ENCODE measurements at places on chromosomes 12 and 14. TPM values are rescaled to one million over a fixed set of nuclear protein-coding genes. Genes with fewer than 3 reads are reported as not detected.

GRCh38 chr12:109538191-109538863, 35.0 kb downstream of the MMAB start:
- no peak for DNase-seq

DNA sequence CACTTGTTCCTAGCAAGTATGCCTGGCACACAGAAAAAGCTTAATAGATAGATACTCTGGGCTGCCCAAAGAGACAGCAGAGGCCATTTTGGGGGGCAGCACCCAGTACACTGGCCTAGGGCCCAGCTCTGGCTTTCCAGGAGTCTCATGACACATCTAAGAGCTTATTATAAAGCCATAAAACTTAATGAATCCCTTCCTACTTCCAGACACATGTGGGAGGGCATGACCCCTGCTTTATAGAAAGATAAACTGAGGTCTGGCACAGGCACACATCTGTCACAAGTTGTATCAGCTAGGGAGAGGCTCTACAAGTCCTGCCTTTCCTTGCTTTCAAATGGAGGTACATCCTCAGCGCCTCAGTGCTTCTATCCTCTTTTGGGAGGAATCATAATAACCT, 27.1 kb downstream of the FMNL3 start:
- no peak for DNase-seq

- DNase-seq: peak; percentile 64
Measured at GRCh38 chr12:130826151-130826801, 12.8 kb downstream of the STX2 start.

DNA sequence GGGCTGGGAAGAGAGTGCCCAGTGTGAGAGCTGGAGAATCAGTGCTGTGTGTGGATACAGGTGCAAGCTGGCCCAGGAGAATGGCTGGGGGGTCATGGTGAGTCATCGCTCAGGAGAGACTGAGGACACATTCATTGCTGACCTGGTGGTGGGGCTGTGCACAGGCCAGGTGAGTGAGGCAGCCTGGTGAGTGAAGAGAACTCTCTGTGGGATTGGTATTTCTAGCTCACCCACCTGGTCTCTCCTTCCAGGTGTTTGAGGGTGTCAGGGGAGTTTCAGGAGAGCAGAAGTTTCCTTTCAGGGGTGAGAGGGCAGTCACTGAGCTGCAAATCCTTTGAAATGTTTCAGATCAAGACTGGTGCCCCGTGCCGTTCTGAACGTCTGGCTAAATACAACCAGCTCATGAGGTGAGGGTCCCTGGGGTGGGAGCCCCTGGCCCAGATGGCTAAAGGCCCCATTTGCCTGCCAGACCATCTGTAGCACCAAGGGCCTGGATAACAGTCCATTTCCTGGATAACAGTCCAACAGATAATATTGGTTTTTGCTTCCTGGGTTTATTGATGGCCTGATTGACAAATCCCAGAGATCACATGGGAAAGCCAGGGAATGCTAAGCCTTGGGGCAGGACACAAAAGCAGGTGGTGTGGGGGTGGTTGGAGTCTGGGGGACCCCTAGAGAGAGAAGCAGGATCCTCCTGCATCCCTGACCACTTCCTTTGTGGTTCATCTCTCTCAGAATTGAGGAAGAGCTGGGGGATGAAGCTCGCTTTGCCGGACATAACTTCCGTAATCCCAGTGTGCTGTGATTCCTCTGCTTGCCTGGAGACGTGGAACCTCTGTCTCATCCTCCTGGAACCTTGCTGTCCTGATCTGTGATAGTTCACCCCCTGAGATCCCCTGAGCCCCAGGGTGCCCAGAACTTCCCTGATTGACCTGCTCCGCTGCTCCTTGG, 5.5 kb upstream of the ATN1 start:
- no peak for DNase-seq

DNA sequence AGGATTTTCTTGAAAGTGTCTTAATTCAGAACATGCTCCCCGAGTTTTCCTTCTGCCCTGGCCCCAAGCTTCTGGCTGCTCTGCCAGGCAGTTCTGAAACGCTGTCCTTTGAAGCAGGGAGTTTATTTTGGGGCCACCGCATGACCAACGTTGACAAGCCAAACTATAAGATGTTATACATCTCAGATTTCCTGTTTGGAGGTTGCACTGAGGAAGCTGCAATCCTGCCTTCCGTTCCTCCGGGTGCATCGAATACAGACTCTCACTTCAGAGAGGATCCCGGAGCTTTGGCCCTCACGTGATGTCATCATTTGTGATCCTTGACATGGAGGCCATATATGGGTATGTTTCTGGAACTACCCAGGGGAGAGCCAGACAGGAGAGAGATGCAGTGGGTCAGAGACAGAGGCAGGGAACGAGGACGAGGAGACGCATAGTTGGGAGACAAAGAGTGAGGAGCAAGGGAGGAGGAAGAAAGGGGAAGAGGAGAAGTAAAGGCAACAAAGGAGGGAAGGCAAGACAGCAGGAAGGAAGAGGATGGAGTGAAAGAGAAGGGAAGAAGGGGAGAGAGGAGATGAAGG, at the start of gene ASB2:
Gene ASB2, minus strand, starts transcription at position 94 of the 581 bp plus-strand sequence. CDS start 12,031 bp downstream, outside the sequence.
- DNase-seq: no peak

- DNase-seq: no peak
Measured at GRCh38 chr14:92951261-92951660, 28.3 kb downstream of the CHGA start.

GRCh38 chr12:50275556-50275955, 7.8 kb downstream of the LIMA1 start:
- no peak for DNase-seq

DNA sequence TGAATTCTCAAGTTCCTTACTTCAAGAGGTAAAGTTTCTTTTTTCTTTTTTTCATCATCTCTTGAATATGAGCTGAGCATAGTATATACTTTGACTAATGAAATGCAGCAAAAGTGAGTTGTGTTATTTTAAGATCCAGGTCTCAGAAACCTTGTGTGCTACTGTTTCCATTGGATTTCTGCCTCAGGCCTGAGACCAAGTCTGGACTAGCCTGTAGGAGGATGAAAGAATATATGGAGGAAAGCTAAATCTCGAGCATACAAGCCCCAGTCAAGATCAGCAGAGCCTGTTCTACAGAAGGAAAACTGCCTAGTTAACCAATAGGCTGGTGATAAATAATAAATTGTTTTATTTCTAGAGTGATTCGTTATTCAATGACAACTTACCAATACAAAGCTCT, 652.5 kb downstream of the C12orf50 start:
- no peak for DNase-seq

- no peak for DNase-seq
Measured at GRCh38 chr12:124295431-124296058, 652 bp downstream of the RFLNA start.

DNA sequence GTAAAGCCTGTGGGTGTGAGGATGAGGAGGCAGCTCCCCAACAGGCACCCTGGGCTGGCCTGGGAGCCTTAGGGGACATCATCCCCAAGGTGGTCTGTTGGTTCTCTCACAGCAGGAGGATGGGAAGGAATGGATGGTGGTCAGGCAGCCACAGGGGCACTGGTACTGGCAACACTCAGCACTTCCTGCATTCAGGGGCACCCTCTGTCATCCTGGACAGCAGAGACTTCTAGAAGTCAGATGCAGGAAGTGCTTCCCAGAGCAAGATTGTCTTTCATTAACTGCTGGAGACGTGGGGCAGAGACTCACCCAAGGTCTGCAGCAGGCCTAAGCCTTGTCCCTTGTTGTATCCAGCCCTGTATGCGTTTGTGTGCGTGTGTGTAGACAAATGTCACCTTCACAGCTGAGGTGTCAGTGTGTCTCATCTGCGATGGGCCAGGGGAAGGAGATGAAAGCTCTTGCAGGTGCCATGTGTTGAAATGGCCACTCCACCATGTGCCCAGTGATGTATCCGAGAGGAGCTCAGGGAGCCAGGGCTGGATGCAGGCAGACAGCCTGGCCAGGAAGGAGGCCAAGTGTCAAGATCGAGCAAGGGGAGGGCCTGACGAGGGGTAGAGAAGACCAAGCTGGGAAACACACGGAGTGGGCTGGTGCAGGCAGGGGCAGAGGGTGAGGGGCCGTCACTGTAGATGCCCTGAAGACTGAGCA, 85.1 kb downstream of the PITPNM2 start:
- DNase-seq: no peak

DNA sequence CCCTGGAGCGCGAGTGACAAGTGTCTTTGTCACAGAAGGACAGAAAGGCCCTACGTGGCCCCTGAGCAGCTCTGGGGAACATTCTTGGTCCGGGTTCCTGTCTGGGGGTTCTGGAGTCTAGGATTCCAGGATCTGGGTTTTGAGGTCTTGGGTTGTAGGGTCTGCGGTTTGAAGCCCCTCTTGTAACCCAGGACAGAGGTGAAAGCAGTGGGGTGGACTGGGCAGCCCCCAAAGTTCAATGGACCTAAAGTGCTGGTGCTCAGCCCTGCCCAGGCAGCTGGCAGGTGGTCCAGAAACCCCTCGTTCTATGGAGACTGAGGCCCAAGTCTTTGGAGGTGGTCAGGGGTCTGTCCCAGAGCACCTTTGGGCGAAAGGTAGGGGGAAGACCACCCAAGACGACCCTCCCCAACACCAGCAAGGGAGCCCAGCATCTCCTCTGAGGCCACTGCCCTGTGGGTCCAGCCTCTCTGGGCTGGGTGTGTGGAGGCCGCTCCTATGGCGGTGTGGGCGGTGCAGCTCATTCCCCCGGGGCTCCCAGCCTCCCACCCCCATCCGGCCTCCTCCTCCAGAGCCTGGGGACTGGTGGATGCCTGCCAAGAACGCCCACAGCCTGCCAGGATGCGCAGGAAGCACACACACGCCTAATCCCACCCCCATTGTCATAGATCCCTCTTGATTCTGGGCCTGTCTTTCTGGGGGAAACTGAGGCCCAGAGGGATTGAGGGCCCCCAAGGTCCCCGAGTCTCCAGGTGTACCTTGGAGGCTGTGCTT, 30.2 kb upstream of the ANKRD9 start:
- no peak for DNase-seq

GRCh38 chr14:89298056-89298834, 118.8 kb downstream of the FOXN3 start:
- DNase-seq: no peak

DNA sequence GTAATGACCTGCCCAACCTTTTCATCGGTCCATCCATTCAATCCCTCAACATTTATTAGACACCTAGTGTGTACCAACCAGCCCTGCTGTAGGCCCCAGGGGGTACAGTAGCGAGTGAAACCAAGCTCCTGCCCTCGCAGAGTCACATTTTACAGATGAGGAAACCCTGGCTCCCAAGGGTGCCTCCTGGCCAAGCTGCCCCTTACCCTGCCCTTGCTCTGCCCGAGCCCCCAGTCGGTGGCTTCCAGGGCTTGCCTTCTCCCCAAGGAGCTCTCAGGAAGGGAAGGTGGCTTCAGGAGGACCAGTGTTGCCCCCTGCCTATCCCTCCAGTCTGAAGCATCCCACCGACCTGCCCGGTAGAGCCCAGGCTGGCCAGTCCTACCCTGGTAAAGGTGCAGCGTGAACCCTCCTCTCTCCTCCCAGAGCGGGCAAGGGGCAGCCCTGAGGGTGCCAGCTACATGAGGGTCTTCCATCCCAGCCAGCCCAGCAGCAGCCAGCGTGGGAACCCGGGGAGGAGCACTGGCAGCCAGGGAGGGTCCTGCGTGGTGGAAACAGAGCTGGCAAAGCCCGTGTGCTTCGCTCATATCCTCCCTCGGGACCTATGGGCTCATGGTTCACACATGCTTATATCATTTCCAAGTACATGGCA, 670 bp upstream of the BEGAIN start:
- DNase-seq: no peak

GRCh38 chr12:87960566-87960965, 68.6 kb downstream of the C12orf50 start:
- no peak for DNase-seq

- peak; percentile 65 for DNase-seq
Measured at GRCh38 chr12:6471989-6472360, 1.5 kb upstream of the VAMP1 start.

- DNase-seq: no peak
Measured at GRCh38 chr12:89857652-89858274, 149.1 kb upstream of the ATP2B1 start.

GRCh38 chr12:103468837-103469236, 26.9 kb downstream of the C12orf42 start:
- no peak for DNase-seq

DNA sequence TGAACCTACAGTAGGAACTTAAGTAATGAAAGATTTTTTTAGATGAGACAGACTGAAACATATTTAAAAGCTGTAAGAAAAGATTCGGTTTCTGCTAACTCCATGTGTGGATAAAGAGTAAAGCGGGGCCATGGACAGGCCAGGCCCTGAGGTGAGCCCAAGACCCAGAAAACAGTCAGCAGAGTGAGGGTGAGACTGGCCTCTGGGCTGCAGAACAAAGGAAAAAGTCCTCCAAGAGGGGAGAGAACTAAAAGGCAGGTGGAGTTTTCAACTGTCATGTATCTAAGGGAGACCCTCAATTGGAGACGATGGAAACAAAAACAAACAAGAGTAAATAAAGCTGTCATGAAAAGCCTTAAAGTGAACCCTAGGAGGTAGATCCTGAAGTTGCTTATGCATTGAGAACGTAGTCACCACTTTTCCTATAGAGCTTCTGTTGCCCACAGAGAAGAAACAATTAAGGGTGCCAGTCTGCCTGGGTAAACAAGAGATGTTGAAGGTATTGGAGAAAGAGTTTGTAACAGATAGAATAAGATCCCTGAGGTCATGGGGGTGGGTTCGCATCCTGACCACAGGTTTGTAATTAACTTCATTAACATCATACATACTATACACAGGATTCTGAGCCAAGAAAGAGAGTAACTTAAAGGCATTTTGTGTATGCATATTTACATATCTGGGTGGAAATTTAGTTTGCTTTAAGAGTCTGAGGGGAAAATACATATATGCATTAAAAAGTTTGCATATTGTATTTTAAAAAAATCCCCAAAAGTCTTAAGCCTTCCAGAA, 268.7 kb upstream of the PDE3A start:
- no peak for DNase-seq

- peak; percentile 28 for DNase-seq
Measured at GRCh38 chr12:100926669-100927248, 132.2 kb downstream of the ANO4 start.

GRCh38 chr12:19457561-19457960, 18.3 kb downstream of the AEBP2 start:
- no peak for DNase-seq

GRCh38 chr12:22627371-22627770, 2.4 kb downstream of the ETNK1 start:
- no peak for DNase-seq

DNA sequence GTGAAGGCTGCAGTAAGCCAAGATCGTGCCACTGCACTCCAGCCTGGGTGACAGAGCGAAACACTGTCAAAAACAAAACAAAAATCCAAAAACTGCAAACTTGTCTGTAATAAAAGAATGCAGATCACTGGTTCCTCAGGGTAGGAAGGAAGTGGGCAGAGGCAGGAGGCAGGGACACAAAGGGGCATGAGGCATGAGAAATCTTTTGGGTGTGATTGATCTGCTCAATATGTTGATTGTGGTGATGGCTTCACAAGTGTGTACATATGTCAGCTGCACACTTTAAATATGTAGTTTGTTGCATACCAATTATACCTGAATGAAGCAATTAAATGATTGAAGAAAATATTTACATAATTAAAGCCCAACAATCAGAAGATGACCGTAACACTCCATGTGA, 117.6 kb downstream of the CMAS start:
- DNase-seq: no peak

GRCh38 chr12:76032043-76032981, 736 bp upstream of the PHLDA1 start:
- DNase-seq: peak; percentile 60

Gene ZFHX2
- 1.5 TPM for total RNA-seq

Gene ATL1
- total RNA-seq: 0.72 TPM

Gene NCOR2
- total RNA-seq: 248 TPM

Gene SDS
- not detected for total RNA-seq

Gene CIT
- 20.3 TPM for total RNA-seq

Gene ADAMTS20
- total RNA-seq: not detected

Gene TAMALIN
- total RNA-seq: 0.50 TPM

Gene CIROP
- total RNA-seq: not detected

Gene PTPN21
- total RNA-seq: 23.3 TPM

Gene NT5DC3
- total RNA-seq: 9.7 TPM

Gene CPNE8
- total RNA-seq: not detected

Gene WNT5B
- total RNA-seq: 298 TPM

All from HFFc6 (cell line).